Stimulated activated naive CD4-positive, alpha-beta T cell treated with Interleukin-2 at 50 U/mL for 16 hours (primary cell): ENCODE measurements at places on chromosomes 2 and 18.

DNA sequence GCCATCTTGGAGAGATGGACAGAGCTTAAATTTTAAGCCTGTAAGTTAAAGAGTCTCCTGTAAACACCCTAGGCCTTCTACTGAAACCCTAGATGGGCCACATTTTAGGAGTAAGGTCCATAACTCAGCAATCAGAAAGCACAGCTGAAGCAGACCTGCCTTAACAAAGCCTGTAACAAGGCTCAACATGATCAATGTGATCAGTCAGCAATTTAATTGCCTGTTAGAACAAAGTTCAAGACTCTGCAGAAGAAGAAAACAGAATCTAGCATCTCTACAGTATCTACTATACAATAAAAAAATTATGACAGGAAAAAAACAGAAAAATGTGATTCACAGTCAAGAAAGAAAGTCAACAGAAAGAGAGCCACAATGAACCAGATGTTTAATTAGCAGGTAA is 27.1 kb downstream of the SEPTIN10 start:
- DNase-seq, result no peak

DNA sequence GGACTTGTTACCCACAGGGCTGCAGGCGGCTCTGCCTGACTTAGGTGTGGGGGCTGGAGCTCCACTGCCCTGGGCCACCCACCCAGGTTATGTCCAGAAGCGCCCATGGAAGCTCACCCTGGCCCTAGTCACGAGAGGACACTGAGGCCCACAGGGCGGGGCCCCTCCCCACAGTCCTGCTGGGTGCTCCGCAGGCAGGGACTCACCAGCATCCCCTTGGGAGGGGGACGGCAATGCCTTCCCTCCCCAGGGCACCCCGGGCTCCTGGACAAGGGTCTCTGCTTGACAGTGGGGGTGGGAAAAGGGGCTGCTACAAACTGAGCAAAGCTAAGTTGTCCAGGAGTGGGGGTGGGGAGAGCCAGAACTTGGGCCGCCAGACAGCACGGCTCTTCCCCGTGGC is 60.5 kb downstream of the AQP12A start:
- no peak for DNase-seq

GRCh38 chr2:11630855-11631254 is 39.1 kb downstream of the NTSR2 start:
- DNase-seq, result no peak

GRCh38 chr18:77457681-77458080 is 208.0 kb downstream of the GALR1 start:
- DNase-seq, result no peak

- DNase-seq, result no peak
These were observed 117.3 kb upstream of the VWC2L start for GRCh38 chr2:214293593-214293992.

DNA sequence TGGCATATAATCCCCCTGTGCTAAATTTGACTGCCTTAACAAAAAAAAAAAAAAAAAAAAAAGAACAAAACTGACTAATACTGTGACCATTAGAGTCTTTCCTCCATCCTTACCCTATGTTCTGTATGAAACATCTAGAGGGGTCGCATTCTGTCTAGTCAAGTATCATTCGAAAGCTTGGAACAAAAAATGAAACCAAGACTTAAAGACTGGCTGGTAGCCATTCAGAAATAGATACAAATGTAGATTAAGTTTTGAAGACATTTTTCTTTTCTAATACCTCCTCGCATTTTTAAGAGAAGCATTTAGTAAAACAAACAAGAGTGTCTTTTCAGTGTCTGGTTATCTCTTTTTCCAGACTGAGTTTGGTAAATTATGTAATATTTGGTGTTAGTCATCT is 66.7 kb downstream of the SPATS2L start:
- no peak for DNase-seq

- DNase-seq, result no peak
These were observed 58.4 kb downstream of the CTDP1 start for GRCh38 chr18:79738041-79738461.

- DNase-seq, result no peak
These were observed 173.8 kb upstream of the BCL2L11 start for GRCh38 chr2:110946902-110947301.

DNA sequence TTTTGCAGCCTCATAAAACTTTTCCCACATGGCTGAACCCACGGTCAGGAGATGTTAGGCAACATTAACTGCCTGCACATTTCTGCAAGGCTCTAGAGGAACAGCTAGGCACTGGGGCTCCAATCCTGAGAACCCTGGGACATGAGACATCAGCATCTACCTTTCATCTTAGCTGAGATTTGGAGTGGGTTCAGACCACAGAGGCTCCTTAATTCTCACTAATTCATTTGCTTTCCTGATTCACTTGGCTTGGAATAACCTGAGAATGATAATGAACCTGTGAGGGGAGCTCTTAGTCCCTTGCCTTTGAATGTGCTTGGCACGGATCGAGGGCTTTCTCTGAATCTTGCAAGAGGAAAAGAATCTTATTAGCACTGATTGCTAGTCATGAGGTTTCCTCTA is 266.2 kb downstream of the FIGN start:
- no peak for DNase-seq

DNA sequence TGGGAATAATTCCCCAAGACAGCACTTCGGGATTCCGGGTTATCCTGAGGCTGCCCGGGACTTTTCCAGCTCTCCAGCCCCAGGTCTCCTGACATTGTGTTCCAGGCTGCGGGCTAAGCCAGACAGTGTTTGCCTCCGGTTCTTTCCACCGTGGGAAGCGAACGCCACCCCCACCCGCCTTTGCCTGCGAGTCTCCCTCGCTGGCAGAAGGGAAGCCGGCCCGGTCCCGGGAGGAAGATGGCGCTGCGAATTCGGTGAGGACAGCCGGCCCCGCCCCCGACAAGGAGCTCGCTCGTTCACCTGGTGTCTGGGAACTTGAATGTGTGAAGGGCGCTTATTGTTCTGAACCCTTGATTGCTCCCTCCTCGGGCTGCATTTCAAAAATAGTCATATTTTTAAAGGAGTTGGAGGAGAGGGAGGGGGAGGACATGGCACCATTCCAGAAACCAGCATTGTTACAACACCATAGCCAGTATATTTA is 2.9 kb downstream of the LRATD1 start:
- DNase-seq, result no peak

DNA sequence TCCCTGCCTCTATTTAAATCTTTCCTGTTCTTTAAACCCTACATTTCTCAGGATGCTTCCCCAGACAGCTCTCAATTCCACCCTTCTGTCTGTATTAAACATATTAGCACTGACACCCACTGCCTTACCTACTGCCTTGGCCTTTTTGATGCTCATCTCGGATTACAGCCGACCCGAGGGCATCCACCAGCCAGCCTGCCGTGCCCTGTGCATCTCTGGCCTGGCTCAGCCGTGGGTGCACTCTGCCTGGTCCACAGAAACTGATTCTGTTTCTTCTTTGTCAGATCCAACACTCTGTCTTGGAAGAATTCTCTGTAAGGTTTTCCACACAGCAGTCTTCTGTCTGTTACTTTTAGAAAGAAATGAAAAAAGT is 27.2 kb downstream of the TANC1 start:
- DNase-seq, result no peak

DNA sequence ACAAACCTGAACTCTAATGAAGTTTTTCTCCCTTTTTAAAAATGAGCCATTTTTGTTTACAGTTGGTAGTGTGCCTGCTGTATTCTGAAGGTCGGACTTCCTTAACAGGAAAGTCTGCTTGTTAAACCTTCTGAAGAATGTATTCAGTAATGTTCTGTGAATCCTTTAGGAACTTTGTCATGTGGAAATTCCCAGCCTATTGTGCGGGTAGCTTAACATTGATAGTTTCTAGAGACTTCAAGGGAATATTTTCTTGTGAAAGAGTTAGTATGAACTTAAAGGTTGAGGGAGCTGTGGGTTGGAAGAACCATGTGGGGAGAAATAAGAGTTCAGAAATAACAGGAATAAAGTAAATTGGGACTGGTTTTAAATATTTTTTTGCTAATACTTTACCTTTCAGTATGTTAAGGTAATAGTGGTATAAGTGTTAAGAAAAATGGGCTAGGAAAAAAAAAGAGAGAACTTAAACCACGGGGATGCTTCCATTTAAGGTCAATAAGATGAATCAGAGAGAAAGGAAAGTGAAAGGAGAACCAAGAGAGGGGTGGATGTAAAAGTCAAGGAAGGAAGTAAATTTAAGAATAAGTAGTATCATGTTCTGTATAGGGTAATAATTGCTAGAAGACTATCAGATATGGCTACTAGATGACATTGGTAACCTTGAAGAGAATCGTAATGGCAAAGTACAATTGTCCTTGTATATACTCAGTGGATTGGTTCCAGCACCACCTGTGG is 90.5 kb downstream of the PMS1 start:
- DNase-seq, result no peak

DNA sequence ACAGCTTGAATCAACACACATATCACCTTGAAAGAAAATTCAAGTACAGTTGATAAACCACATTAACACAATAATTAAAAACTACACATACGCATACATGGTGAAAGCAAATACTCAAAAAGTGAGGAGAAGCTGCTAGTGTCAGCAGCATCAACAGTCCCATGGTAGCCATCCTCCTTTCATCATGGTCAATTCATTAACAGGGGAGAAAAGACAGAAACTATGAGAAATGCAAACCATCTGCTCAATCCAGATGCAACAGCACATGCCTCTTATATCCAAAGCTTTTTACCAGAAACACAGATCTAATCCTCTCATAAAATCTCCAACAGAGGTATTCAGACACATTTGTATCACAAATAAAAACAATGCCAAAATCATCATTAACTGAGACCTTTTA is 81.9 kb upstream of the CHRNA1 start:
- DNase-seq, result no peak

DNA sequence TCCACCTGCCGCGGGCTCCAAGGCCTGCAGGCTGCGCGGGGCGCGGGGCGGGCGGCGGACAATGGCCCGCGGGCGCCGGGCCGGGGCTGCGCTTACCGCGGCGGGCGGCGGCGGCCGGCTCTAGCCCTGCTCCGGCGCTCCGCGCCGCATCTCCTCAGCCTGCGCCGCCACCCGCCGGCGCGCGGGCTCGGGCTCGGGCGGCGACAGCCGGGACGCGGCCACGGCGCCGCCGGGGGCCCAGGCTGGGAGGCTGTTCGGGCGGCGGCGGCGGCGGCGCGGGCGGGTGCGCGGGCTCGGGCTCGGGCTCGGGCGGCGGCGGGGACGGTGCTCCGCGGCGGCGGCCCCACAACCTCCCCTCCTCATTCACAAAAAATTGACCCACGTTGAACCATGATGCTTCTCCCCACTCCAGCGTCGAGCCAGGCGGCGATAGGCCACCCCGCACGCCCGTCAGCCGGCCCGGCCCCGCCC is at the start of gene HDAC4:
HDAC4 (minus strand) TSS at position 425 of the 471 bp plus-strand sequence. CDS start 48,321 bp downstream, outside the sequence.
- DNase-seq, result no peak

DNA sequence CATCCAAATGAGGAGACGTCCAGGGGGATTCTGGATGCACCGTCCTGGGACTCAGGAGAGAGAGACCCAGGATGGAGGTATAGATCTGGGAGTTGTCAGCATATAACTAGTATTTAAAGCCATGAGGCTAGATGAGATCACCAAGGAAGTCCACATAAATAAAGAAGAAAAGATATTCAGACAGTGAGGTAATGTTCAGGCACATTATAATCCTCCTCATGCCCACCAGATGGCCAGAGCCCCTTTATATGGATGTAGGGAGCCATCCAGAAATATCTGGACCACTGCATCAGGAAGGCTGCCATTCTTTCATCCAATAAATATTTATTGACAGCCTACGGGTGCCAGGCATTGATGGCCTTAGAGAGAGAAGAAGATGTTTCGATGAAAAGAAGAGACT is 21.2 kb upstream of the NCKAP5 start:
- DNase-seq, result no peak

GRCh38 chr2:31012406-31012805 is 125.8 kb downstream of the GALNT14 start:
- DNase-seq, result no peak
